ENCODE measurements at places on chromosomes 5 and 9.

DNA sequence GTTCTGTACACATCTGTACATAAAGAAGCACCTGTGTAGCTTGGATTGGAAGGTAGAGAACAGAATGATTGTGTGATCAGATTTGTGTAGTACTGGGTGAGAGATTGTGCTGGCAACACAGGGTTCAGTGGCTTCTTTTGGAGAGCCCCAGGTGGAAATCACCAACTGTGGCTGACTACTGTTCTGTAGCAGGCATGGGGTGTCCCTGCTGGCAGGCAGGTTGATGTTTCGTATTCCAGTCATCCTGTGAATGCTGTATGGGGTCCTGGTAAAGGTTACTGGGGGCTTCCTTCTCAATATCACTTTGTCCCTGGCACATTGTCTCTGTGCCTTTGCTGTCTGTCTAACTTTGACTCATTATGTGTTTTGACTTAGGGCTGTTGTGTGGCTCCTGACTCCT lies 5.3 kb downstream of the ASPN start:
- DNase-seq, result no peak

GRCh38 chr5:126544087-126544740 lies 50.8 kb downstream of the ALDH7A1 start:
- DNase-seq, result peak; percentile 14

DNA sequence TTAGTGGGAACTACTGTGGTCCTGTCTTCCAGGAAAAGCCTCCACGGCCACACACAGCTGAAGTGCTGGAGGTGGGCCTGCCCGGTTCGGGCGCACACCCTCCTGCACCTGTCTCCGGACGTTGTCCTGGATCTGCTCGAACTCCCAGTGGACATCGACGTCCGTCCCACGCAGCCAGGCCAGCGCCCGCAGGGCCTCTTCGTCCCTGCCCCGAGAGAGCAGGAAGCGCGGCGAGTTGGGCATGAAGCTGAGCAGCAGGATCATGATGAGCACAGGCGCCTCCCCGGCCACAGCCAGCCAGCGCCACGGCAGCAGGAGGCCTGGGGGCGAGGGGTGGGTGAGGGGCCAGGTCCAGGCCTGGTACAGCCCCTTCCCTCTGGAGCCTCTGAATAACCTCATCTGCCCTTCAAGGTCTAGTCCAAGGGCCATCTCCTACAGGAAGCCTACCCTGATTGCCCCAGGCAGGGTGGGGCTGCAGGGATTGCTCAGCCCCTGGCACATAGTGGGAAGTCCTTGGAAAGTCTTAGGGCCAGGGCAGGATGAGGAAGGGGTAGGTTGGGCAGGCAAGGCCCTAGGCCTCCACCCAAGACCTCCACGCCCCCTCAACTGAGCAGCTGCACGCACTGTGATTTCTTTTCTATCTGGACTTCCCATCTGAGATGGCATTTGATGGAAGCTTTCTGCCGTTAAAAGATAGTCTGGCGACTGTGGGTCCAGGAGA lies 3.4 kb downstream of the SLC2A6 start:
- DNase-seq, result no peak

DNA sequence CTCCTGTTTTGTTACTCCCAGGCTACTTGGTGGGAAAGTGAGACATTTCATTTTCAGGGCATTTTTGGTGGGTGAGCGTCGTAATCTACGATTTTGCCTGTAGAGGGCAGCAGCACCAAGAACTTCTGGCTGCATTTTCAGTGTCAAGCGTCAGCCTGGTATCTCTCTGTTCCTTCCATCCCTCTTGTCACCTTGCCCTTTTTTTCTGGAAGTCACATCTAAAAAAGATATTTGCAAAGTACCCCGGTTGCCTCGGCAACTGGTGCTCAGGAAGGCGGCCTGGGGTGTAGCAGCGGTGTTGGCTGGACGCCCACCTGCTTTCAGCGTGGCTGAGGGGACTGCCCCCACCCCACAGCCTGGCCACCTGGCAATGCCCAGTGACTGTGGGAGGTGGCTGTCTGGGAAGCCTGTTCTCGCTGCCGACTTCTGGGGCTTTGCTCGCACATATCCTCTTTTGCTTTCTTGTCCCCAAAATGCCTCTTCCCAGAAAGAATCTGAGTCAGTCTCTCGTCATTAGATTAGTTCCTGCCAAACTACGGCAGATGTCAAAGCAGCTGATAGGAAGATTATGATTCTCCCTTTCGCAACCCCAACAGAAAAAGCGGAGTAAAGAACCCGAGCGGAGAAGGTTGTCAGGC lies 84.5 kb downstream of the ACER2 start:
- DNase-seq, result peak; percentile 12

DNA sequence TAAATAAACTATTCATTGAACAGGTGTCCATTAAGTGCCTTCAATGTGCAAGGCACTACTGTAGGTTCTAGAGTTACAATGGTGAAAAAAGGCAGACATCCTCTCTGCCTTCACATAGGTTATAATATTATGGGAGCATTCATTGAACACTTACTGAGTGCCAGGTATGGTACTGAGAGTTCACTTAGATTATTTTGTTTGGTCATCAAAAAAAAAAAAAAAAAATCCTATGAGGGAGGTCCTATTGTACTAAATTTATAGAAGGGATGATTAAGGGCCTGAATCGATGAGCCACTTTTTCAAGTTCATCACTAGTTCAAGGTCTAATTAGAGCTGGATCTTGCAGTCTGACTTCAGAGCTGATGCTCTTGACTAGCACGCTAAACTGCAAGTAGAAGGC lies 22.8 kb upstream of the PANK3 start:
- no peak for DNase-seq

DNA sequence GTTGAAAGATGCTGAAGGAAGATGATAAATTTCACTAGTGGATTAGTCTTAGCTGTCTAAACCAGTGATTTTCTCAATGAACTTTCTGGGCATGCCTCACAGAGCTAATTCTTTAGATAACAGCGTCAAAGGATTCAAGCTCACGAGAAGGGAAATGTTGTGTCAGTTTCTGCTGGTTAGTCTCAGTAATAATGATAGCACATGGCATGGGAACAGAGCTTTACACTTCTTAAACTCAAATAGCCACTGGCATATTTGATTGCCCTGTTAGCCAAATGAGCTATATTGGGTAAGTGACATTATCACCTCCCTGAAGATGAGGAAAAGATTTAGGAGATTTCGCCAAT lies 139.3 kb upstream of the NR3C1 start:
- DNase-seq, result no peak

DNA sequence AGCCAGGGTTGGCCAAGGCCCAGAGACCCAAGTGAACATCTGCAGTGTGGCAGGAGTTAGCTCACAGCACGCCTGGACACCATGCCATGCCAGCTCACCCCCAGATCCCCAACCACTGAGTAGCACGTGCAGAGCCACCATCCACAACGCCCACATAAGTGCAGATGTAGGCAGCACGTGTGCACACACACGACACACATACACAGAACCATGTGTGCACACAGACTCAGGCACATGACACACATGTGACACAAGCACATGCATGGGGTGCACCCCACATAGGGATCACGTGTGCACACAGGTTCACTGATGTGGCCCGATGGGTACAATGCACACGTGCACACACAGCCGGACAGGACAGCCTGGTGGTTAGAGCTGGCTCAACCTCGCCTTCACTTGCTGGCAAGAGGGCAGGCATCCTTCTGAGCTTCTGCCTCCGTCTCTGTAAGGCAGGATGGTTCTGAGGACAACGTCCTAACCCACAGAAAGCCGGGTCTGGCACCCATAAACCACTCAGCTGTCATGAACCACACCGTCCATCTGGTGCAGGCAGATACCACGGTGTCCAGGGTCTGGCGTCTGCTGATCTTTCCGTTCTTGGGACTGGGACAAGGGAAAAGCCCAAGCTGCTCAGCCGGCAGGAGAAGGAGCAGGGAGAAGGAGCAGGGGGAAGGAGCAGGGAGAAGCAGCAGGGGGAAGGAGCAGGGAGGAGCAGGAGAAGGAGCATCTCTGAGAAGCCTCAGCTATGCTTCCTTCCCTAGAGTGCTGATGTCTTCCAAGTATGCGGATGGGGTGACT lies 12.0 kb downstream of the LRRC26 start:
- no peak for DNase-seq

GRCh38 chr5:20367178-20367577 lies 379.2 kb upstream of the CDH18 start:
- DNase-seq, result no peak

- DNase-seq, result no peak
These were observed 245.8 kb upstream of the MAP3K1 start for GRCh38 chr5:56569566-56569965.

DNA sequence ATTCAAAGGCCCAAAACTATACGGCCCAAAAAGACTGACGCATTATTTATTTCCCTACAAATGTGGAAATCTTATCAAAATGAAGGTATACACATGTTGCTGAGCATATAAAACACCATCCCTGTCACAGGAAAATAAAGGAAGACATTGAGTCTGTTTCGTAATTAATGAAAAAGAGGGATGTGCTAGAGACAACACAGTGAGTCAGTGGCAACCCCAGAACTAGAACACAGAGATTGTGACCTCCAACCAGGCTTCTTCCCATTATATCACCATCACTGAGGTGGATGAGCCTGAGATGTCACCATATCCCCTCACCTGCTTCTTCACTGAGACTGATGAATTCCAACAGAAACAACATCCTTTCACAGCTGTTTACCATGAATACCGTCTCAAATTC lies 3.8 kb downstream of the NDUFA8 start:
- DNase-seq, result no peak

- no peak for DNase-seq
These were observed 225.7 kb upstream of the KLF9 start for GRCh38 chr9:70639853-70640814.

DNA sequence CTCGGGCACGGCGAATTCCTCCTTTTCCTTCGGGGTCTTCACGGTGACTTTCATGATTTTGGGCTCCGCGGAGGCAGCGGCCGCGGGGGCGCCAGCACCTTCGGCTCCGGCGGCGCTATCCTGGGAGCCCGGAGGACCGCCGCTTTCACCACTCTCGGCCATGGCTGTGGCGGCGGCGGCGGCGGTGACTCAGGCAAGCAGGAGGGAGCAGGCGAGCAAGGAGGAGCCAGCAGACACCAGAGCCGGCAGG lies 315 bp downstream of the UBQLN1 start:
- DNase-seq, result no peak

- DNase-seq, result no peak
These were observed 47.8 kb downstream of the THOC3 start for GRCh38 chr5:175920231-175920811.

- DNase-seq, result no peak
These were observed 341.0 kb downstream of the KCTD16 start for GRCh38 chr5:144511580-144512072.

- no peak for DNase-seq
These were observed 76.8 kb upstream of the TRIO start for GRCh38 chr5:14066326-14066725.

- no peak for DNase-seq
These were observed 114.5 kb downstream of the GNA14 start for GRCh38 chr9:77533671-77534070.

GRCh38 chr5:80569961-80570786 lies at the start of gene ANKRD34B:
Gene ANKRD34B (minus strand): TSS chr5:80570280. CDS start chr5:80560019, 10,261 bp downstream.
- no peak for DNase-seq

DNA sequence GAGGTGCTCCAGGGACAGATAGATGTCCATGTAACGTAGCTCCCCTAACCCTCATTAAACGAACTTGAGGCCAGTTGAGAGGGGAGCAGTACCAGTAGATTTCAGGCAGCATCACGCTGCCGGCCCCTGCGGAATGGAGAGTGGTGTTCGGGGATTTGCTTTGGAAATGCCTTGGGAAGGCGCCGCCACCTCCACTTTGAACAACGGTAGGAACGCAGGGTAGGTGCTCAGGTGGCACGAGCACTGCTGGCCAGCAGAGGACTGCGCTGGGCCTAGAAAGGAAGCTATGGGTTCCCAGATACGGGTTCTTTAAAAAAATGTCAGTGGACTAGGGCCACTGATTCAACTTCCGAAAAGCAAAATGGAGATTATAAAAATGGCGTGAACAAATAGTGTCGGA lies 271.8 kb downstream of the FANCC start:
- no peak for DNase-seq

DNA sequence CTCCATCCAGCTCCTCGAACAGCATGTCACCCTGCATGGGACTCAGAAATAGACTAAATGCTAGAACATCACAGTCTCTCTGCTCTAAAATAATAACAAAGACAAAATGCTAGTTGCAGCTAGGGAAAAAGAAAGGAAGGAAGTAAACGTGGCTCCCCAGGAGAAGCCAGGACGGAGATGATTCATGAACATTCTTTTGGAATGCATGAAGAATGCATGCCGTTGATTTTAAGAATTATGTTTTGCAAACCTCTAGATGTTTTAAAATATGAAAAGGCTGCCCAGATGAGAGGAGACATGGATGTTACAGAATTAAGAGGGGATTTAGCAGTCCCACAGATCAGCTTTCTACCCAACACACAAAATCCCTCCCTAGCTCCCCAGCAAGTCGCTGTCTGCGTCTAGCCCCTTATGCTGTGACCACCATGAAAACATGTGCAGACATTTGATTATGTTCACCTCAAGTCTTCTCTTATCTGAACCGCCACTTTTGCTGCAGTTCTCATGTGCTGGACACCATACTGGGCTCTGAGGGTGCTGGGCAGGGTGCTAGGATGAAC lies 139.4 kb upstream of the LMX1B start:
- no peak for DNase-seq

DNA sequence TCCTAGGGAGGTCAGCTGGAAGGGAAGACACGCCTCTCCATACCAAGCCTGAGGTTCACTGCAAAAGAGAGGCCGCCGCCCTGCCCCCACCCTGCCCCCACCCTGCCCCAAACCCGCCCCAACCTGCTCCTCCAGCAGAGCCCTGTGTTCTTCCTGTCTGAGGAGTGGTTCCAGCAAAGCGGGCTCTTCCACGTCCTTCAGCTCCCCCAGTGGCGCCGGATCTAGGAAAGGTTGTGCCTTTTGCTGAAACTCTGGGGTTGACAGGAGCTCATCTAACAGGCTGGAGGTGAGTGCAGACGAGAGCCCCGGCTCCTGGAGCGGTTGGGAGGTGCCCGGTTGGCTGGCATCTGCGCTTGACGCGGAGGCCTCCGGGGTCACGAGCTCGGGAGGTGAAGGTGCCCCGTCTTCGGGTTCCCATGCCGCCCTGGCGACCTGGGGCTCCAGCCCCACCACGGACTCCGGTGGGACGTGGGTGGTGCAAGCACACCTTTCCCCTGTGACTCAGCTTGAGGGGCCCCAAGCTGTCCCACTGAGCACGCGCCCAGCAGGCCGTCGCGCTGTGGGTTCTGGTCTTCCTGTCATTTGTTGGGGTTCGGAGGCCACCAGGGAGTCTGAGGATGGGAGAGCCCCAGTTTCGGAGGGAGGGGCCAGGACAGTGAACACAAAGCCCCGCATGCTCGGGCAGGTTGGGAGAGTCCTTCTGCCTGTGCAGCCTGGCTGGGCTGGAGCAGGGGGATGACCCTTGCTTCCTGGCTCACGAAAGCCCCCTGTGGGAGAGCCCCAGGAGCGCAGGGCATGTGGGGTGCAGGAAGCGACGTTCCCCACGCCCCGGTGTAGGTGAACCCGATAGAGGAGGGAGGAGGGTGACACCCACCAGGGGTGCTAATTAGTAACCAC lies 1467.1 kb downstream of the FOXD4L5 start:
- peak; percentile 71 for DNase-seq

Measured in effector memory CD8-positive, alpha-beta T cell (primary cell).